SK-N-DZ (cell line): ENCODE measurements at places on chromosomes 7 and 10.

- DNase-seq: no peak
Measured at GRCh38 chr10:93199191-93199751, 125.6 kb downstream of the CYP26A1 start.

GRCh38 chr7:99551767-99552463 lies at the start of gene FAM200A:
Gene FAM200A (minus strand): TSS chr7:99552114. CDS start chr7:99548407, 3,707 bp downstream.
- DNase-seq: peak; percentile 94

DNA sequence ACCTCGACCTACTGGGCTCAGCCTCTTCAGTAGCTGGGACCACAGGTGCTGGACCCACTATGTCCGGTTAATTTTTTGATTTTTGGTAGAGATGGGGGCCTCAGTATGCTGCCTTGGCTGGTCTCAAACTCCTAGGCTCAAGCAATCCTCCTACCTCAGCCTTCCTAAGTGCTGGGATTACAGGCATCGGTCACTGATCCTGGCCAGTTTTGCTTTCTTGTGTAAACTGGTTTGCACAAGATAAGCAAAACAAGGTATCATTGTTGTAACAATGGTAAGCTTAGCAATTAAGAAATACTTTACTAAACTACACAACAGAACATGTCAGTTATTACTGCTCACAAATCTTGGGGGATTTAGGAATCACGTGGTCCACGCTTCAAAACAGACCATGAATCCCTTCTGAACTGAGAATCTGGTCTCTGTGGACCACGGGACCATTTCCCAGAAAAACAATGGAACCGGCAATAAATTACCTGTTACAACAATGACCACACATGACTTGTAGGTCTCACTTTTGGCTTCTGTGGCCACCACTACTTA lies 36.8 kb downstream of the RSU1 start:
- no peak for DNase-seq

DNA sequence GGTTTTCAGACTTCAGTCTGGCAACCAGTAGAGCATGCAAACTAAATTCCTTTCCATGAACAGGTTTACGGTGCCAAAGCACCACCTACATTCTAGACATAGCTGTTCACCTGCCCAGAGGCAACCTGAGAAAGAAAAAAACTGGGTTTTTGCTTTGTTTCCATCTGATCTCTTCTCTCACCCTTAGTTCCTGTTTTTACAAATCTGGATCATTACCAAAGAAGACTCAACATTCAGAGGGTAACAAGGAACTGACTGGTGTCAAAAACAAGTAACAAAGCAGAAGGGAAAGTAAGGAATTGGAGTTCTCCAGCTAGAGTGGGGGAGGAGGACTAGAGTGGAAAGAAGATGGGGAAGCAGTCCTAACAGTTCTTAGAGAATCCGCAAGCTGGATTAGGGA lies 36.4 kb downstream of the CPVL start:
- DNase-seq: no peak

GRCh38 chr10:14772399-14772798 lies 2.3 kb downstream of the FAM107B start:
- no peak for DNase-seq

GRCh38 chr7:120402079-120402767 lies 129.2 kb downstream of the KCND2 start:
- no peak for DNase-seq

GRCh38 chr7:101945034-101945758 lies 127.8 kb downstream of the CUX1 start:
- no peak for DNase-seq

GRCh38 chr7:140304191-140304799 lies 94.0 kb downstream of the SLC37A3 start:
- no peak for DNase-seq

GRCh38 chr10:22344781-22345300 lies 455 bp upstream of the SPAG6 start:
- DNase-seq: no peak

DNA sequence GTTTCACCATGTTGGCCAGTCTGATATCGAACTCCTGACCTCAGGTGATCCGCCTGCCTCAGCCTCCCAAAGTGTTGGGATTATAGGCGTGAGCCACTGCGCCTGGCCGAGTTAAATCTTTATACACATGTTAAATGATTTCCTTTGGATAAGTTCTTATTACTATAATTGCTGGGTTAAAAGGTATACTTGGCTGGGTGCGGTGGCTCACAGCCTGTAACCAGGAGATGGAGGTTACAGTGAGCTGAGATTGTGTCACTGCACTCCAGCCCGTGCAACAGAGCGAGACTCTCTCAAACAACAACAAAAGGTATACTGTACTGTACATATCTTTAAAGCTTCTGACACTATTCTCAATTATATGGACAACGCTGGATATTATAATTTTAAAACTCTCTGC lies 53.2 kb upstream of the CDK13 start:
- no peak for DNase-seq

DNA sequence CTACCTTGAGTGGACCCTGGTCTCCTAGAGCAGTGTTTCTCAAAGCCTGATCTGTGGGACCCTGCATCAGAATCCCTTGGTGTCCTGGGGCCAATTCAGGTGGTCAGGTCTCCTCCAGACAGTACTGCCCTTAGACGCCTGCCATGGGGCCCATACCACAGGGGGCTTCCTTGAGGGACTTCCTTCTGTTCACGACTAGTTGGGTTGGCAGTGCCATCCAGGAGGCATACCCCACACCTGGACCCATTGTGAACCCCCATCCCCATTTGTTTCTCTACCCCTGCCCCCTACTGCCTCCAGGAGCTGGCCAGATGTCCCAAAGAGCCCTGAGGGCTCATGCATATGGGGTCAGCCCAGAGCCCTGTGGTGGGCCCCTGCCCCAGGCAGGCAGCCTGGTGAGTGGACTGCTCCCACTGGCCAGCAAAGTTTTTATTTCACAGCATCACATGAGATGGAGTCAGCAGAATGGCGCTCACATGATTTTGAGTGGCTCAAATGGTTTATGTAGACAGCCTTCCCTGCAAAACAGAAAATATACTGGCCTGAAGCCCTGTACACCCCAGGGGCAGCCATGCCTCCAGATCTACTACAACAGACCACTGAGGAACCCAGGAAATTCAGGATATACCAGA lies 259.9 kb upstream of the ZMIZ1 start:
- DNase-seq: no peak

- DNase-seq: no peak
Measured at GRCh38 chr10:68668231-68668630, 52.8 kb upstream of the CCAR1 start.

DNA sequence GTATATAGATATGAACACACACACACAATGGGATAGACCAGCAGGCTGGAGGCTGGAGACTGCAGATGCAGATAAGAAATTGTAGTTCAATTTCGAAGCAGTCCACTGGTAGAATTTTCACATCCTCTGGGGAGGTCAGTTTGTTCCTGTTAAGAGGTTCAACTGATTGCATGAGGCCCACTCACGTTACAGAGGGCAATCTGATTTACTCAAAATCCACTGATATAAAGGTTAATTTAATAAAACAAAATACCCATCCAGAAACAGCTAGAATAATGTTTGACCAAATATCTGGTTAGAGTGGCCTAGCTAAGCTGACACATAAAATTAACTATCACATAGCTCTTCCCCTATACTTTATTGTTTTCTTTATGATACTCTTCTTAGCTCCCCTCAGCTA lies 162.9 kb upstream of the SMIM30 start:
- peak; percentile 82 for DNase-seq

- DNase-seq: no peak
Measured at GRCh38 chr10:36556468-36556867, 568.9 kb upstream of the ANKRD30A start.

GRCh38 chr7:151865070-151865670 lies 11.7 kb downstream of the PRKAG2 start:
- DNase-seq: no peak

- DNase-seq: no peak
Measured at GRCh38 chr7:22867003-22867402, 44.4 kb upstream of the TOMM7 start.

DNA sequence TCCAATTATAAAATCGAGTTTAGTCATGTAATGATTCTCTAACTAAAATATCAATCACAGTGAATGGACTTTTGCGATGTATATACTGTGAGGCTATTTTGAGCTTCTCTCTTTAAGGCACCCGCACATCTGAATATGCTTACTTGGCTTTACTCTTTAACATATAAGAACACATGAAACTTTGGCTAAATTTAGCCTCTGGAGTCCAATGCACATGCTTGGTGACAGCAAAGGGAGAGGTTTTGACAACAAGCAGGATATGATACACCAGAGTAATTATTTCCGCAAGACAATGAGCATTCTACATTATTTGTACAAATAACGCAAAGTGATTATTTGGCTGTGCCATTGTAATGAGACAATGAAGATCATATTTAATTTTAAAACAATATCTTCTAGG lies 72.4 kb downstream of the ARID5B start:
- no peak for DNase-seq

DNA sequence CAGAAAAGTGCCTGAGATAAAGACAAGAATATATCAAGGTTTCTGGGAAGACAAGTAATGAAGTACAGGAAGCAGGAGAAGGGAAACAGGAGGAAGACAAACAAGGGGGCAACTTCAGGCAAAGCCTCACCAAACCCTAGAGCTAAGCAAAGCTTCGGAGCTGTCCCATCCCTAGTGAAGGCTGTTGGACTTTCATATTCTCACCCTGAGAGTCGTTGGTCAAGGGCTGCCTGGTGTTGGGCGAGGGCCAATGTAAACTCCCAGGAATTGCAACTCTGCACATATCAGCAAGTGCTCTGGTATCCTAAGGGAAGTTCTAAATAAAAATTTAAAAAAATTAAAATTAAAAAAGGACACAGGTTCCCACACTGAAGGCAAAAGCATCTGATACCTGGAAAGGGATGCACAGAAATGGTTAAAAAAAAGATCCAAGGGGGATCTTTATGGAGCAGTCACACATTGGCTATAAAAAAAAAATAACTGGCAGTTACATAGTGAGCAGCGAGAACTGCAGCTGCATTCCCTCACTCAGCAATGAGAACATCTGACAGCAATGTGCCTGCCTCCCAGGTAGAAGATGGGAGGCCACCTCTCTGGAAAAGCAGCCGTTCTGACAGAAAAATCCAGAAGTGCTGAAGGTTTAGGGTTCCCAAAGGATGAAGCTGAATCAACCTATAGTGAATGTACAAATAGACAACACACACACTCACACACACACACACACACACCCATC lies 304.7 kb downstream of the WDR11 start:
- no peak for DNase-seq

DNA sequence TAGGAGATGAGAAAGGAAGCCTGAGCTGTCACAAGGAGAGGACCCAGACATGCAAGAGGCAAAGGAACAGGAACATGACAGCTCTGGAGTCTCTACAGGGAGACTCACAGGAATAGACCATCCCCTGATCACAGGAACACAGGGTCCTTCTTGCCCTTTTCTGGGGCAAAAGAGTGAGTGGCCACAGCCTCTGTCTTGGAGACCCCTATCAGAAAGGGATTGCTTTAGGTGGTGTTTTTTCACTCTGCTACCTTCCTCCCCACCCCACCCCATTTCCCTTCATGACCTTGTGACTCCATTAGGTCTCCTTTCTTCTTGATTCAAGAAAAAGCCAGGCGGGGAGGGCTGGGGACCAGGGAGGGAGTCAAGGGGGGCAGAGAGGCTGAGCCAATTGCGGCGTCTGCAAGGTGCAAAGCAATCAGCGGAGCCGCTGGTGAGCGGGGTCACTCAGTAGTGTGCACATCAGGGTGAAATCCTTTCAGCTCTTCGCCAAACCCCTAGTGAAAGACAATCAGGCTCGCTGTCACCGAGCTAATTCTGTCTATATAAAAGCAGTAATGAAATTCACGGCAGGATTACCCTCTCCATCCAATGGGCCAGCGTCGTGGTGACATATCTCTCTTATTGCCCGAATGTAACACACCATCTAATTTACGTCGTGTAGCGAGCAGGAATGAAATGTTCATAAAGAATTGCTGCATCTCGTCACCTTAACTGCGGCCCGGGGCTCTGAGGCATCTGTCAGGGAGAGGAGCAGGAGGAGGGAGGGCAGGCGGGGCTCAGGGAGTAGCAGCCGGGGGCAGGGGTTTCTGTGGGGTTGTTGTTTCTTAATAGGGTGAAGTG lies 31.5 kb upstream of the BTRC start:
- no peak for DNase-seq

- no peak for DNase-seq
Measured at GRCh38 chr7:43850348-43851116, 18.8 kb downstream of the MRPS24 start.

DNA sequence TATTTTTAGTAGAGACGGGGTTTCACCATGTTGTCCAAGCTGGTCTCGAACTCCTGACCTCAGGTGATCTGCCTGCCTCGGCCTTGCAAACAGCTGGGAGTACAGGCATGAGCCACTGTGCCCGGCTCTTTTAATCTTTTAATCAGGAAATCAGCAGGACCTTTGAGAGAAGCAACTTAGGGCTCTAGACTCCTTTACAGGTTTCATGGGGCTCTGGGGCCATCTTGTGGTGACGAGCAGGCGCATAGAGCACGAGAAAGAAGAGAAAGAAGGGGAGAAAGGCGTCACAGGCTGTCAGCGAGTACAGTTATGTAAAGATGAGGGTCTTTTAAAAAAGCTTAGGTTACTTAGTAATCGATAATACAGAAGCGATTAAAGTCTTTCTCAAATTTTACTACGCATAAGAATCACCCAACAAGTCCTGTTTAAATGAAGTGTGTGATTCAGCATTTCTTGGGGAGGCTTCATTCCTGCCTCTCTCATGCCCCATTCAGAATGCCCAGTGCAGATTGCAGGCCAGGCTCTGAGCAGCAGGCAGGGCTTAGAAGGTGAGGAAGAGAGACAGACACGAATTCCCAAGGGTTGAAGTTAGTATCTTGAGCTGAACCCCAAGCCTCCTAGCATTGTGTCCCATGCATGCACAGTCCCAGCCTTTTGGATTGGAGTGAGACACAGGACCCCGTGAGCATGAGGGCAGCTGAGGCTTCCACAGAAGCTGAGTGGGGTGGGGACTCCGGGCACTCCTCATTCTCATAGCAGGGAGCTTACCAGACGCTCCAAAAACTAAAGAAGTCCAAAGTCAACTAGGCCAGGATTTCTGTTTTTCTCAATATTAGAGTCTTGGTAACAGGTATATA lies 23.6 kb upstream of the PFKP start:
- DNase-seq: peak; percentile 86

GRCh38 chr7:131186816-131187215 lies 140.9 kb upstream of the MKLN1 start:
- DNase-seq: no peak

DNA sequence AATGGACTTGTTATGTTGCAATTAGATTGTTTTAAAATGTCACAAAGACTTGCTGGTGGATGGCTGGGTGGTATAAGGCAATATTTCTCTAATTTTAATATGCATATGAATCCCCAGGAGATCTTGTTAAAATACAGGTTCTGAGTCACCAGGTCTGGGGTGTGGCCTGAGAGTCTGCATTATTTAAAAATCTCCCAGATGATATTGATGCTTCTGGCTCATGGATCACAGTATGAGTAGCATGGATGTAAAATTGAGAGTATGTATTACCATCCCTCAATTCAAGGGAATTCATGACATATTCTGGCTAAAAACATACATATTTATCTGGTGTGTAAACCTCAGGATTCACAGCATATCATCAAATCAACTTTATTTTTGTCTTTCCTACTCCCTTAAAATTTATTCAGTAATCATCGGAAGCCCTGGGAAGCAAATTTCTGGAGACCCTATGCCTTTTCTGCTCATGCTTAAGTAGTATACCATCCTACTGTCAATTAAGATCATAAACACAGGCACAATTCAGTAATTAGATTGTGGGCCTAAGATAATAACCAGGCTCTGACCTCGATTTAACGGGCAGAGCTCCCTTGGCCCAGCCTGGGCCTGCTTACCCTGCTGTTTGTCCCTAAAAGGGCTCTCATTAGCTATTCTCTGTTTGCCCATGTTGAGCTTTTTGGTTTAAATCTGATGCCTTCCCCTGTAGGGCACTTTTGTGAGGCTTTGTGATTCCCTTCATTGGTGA lies 29.6 kb upstream of the ICA1 start:
- peak; percentile 96 for DNase-seq

GRCh38 chr10:77240041-77240652 lies 397.5 kb downstream of the KCNMA1 start:
- no peak for DNase-seq
